ENCODE measurements at places on chromosomes 16 and 17.
A peak's percentile ranks its signal among the peaks of the same experiment; 100 is the strongest.

GRCh38 chr16:72255786-72256185 is 83.8 kb upstream of the PMFBP1 start:
- DNase-seq, result no peak

DNA sequence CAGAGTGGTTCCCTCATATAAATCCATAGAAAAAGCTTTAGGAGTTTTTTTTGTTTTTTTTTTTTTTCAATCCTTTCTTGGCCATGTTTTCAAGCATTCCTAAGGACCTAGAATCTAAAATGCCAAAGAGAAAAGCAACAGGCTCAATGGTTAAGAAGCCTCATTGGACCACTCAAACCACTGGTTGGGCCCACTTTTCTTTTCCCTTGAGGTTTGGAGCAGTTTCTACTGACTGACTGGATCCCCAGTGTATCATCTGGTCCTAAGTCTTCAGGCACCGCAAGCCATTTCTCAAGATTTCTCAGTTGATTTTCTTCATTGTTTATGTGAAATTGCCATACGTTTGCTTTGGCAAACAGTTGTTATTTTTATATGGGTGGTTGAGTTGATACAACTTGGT is 14.4 kb downstream of the METTL9 start:
- no peak for DNase-seq

DNA sequence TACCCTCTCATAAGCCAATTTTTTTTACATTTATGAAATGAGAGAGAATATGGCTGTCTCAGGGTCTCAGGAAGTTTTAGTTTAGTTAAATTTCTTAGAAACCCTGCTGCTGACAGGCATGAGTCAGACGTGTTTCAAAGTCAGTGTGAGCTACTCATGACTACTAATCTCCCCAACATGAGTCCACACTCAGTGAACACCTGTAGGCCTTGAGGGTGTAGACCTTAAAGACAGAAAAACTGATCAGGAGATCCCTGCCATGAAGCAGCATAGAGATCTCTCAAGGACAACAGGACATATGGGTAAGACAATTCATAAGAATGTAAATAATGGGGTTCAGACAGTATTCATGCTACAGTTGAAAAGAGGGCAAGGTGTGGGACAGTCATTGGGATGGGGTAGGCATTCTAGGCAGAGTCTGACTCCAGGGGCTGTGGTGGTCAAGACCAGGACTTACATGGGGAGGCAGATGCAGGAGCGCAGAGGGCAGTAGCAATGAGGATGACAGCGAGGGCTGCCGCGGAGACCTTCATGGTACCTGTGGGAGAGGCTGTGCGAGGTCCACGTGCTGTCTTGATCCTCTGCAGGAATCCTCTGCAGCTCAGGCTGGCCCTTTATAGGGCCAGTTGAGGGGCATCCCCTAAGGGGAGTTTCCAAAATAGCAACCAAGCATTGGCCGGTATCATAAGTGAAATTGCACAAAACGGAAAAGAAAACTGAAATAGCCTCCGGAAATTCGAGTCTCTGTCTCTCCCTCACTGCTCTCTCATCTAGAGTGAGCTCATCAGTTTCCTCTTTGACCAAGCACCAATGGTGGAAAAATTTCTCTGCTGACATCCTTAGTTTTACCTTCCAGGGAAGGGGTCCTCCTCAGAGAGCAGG is at the start of gene CCL5:
CCL5 (minus strand) TSS at position 588 of the 882 bp plus-strand sequence.
- DNase-seq, result peak; percentile 69

GRCh38 chr17:44917456-44917855 is 2.2 kb upstream of the GFAP start:
- no peak for DNase-seq

GRCh38 chr16:79677799-79678530 is 77.4 kb upstream of the MAF start:
- no peak for DNase-seq

DNA sequence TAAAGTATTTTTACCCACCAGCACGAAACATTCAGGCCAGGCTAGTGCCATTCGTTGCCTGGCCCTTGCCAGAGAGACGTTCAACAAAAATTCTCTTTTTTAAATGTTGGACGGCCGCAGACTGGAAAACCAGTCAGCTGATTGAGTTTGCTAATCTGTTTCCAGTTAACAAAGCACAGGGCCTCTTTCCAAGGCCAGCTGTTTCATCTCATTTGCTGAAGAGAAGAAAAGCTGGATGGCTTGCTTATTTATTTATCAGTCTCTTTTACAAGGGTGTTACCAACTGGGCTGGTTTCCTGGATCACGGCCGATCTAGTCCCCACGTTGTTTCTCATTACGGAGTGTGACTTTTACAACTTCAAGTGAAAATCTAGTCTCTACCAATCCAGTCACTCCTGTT is 418.7 kb upstream of the DYNLRB2 start:
- no peak for DNase-seq

DNA sequence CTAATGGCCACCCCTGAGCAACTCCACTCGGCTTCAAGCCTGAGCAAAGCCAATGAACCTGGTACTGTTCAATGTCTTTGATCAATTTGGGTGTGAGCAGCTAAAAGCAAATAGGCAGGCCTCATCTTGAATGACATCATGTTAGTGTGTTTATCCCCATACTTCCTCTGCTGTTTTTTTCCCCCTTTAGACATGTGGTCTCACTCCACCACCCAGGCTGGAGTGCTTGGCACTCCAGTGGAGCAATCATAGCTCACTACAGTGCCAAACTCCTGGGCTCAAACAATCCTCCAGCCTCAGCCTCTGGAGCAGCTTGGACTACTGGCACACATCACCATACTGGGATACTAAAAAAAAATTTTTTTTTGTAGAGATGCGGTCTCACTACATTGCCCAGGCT is 75.4 kb downstream of the ARHGAP17 start:
- no peak for DNase-seq

- no peak for DNase-seq
Measured at GRCh38 chr16:4395055-4395726, 21.2 kb downstream of the CORO7 start.

- DNase-seq, result no peak
Measured at GRCh38 chr17:2412561-2413021, 11.7 kb upstream of the MNT start.

Data from activated T-cell treated with anti-CD3 and anti-CD28 coated beads, Interleukin-2, amount 50 U/mL, for 48 hours (primary cell).